Hippocampal formation (tissue), 2 donors: ENCODE measurements at places on chromosomes 7 and 10.

DNA sequence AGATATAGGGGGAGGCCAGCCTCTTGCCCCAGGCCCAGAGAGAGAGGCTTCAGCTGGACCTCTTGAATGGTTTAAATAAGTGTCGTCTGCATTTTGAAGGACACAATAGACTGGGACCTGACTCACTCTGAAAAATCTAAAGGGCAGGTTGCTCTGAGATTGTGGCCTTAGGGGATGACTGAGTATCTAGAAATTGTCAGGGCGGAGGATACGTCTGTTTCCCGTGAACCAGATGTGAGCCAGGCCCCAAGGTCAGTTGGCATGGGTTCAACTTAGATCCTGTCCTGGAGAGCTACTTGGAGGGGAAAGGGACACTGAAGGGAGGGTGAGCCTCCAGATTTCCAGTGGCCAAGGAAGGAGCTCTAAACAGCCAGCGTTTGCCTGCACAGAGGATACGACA lies 110.2 kb downstream of the CHN2 start:
- DNase-seq = no peak

DNA sequence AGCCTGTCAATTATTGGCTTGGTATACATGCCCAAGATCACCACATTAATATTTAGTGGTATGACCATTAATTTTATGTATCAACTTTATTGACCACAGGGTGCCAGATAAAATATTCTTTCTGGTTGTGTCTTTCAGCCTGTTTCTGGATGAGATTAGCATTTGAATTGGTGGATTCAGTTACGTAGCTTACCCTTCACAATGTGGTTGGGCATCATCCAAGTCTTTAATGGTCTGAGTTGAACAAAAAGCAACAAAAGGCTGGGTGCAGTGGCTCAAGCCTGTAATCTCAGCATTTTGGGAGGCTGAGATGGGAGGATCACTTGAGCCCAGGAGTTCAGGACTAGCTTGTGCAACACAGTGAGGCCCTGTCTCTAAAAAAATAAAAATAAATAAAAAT lies 702.2 kb upstream of the LRRTM3 start:
- no peak for DNase-seq

DNA sequence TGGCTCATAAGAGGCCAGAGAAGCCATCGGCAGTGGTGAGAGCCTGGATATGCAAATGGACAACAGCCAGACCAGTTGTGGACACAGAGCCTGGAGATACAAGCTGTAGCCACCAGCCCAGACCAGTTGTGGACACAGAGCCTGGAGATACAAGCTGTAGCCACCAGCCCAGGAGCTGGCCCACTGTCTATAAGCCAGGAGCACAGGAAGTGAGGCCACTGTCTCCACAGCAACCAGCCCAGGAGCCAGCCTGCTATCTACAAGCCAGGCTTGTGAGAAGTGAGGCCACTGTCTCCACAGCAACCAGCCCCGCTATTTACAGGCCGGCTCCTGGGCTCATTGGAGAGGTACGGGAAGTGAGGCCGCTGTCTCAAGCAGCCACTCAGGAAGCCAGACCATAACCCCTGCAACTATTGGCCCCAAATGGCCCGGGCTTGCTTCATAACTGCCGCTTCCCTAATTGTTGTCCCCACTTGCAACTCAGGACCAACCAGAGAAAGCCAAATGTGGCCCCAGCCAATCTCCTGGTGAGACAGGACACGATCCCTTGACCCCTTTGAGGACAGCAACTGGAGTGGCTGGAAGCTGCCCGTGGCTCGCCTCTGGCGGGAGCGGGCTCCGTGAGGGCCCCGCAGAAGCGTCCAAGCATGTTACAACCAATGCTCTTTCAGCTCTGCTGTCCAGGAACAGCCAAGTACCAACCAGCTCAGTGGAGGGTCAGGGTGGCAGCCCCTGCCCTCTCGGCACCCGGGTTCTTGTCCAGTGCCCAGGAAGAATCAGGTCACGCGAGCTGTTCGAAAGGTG lies 44.1 kb upstream of the CNPY1 start:
- DNase-seq = no peak

DNA sequence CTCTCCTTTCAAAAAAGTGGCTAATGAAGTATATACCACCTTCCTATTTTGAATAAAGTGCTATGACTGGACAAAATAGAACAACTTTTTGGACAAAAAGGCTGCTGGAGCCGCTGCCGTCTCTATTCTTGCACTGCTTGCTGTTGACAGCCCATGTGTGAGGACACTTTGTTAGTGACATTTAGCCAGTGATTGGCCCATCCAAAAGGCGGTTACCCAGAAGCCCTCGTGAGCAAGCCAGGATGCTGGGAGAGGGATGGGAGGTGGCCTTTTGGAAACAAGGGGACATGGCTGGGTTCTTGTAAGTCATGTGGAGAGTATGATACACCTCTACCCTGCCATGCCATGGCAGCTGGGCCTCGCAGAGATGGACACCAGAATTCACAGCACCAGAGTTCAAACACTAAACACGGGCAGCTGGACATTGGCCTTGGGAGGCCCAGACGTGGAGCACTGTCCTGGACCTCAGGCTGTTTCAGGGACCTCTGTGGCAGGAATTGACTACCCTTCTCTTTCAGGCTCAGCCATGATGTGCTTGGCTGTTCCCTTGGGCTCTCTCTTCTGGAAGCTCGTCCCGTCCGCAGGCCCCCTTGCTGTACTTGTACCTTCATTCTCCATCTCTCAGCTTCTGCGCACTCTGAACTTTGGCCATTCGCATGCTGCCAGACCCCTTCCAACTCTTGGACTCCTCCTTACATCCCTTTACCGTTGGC lies 118.3 kb downstream of the TCF7L2 start:
- no peak for DNase-seq

DNA sequence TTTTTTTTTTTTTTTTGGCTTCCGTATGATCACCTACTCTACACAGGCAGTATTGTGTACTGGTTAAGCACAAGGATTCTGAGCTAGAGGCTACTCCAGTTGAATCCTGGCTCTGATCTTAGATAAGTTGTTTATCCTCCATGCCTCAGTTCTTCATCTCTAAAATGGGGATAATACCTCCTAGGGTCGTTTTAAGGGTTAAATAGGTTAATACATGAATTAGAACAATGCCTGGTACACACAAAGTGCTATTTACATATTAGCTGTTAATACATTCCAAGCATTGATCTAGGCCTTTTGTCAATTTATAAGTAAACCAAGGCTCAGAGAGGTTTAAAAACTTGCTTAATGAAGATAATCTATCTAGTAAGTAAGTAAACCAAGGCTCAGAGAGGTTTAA lies 59.0 kb downstream of the ST7 start:
- no peak for DNase-seq

GRCh38 chr7:120941064-120941463 lies 9.5 kb upstream of the ING3 start:
- no peak for DNase-seq

DNA sequence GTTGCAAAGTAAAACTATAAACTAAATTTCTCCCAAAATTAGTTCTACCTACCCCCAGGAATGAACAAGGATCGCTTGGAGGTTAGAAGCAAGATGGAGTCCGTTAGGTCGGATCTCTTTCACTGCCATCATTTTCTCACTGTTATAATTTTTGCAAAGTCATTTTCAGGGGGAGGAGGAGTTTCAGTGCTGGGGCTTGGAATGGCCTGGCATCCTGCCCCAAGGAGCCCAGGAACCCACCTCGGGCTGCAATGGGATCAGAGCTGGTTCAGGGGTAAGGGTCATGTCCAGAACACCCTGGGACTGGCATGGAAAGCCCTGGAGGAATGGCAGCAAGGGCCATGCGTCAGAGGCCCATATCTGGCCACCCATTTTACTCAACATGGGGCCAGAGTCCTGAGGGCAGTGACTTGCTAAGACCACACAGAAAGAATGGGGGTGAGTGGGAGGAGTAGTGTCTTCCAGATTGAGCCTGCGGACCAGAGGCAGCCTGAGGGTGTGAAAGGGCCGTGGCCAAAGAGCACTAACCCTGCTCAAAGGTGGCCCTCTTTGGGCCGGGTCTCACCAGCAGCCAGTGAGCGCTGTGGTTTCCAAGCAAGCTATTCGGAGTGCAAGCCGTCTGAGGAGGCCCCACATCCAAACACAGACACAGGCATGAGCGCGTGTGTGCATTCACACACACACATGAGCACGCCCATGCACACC lies 31.8 kb downstream of the GPRIN2 start:
- DNase-seq = no peak

- DNase-seq = no peak
Observed at GRCh38 chr10:98262571-98262970, 5.4 kb downstream of the LOXL4 start.

GRCh38 chr7:98880485-98880884 lies 2.2 kb downstream of the TRRAP start:
- DNase-seq = no peak

DNA sequence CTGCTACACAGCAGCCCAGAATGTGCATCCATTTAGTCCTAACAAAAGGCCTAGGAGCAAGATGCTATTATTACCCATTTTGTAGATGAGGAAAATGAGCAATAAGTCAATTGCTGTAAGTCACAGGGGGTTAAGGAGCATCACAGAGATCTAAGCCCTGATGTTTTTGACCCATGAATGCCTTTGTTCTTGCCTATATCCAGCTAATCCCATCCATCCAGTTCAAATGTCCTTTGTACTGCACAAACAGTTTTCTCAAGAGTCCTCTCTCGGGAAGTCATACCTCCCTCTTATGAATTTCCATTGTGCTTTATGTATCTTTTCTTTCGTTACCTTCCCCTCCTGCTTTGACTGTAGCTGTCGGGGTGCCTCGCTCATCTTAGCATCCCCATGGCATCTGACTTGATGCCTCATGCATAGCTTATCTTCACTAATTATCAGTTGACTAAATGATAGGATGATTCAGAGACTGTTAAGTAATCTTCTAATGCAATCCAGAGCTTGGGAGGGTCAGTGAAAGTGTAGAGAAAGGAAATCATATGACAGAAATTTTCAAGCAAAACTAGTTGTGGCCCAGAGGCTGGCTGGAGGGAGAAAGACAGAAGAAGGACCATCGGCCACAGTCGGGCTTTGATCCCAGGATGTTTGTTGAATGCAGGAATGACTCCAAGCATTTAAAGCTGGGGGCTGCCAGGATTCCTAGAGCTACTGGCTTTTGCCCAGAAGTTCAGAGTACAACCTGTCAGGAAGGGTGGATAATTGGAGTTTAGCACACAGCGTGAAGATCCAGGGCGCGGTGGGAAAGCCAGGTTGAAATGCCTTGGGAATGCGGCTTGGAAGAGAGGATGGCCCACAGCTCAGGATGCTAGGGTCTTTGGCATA lies 23.5 kb downstream of the BLVRA start:
- no peak for DNase-seq

GRCh38 chr10:79353726-79354125 lies 6.5 kb downstream of the PPIF start:
- DNase-seq = no peak

DNA sequence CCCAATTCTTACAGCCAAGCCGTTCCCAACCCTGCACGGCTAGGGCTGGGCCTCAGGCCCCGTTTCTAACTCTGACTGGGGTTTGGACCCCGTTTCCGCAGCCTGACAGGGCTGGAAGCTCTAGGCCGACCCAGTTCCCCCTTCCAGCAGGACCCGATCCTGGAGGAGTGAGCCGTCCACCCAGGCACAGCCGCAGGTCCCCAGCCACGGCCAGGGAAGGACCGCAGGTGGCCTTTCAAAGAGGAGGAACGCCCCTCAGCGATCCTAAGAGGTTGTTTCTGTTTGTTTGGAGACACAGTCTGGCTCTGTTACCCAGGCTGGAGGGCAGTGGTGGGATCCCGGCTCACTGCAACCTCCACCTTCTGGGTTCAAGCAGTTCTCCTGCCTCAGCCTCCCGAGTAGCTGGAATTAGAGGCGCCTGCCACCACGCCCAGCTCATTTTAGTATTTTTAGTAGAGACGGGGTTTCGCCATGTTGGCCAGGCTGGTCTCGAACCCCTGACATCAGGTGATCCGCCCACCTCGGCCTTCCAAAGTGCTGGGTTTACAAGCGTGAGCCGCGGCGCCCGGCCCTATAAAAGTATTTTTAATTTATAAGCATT lies 778 bp upstream of the GET4 start:
- DNase-seq = no peak

DNA sequence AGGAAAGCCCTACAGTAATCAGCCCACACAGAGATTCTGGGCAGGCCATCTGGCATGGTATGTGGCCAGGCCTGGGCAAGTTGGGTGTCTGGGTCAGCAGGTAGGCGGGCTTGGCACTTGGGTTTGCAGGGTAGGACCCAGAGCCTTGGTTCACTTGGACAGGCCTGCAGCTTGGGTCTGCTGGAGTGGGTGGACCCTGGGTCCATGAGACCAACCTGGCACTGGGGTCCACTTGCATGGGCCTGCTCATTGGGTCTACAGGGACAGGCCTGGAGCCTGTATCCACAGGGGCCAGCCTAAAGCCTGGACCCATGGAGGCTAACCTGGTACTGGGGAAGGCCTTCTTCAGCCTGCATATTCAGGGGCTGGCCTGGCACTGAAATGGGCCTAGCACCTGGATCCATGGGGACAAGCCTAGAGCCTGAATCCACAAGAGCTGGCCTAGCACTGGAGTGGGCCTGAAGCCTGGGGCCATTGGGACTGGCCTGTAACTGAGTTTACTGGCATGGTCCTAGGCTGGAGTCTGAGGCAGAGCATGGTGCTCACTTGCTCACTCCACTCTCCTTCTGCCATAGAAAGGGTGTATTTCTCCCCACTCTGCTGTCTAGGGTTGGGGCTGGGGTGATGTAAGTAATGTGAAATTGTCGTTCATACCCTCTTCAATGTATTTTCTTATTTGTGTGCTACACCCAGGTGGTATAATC lies 315.0 kb downstream of the AHR start:
- DNase-seq = no peak

DNA sequence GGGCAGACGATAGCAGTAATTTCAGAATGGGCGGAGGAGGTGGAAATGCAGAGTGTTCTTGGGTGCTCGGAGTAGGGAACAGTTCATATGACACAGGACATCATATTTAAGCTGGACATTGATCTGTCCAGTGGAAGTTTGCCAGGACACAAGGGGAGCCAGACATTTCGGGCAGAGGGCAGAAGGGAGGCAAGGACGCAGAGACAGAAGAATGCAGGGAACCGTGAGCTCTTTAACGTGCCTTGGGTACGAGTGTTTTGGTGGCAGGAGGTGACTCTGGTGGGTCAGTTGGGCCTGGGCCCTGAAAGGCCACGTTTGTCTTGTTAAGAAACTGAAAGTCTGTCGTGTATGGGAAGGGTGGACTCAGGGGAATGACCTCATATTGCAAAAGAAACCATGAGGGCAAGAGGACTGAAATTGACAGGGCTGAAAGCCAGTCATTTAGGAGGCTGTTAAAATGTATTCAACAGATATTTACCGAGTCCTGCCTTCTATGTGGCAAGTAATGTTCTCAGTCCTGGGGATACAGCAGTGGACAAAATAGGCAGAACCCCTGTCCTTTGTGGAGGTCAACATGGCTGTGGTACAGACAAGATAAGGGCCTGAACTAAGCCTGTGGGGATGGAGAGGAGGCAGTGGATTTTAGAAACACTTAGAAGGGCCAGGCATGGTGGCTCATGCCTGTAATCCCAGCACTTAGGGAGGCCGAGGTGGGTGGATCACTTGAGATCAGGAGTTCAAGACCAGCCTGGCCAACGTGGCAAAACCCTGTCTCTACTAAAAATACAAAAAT lies 2.2 kb downstream of the OPTN start:
- no peak for DNase-seq

- DNase-seq = no peak
Observed at GRCh38 chr7:45689797-45690761, 115.9 kb downstream of the ADCY1 start.
